Activated CD4-positive, CD25-positive, alpha-beta regulatory T cell (primary cell): ENCODE measurements at places on chromosomes 7 and 10.
A peak's percentile ranks its signal among the peaks of the same experiment; 100 is the strongest.

- DNase-seq, result no peak
Measured at GRCh38 chr10:51878695-51879094, 179.3 kb upstream of the CSTF2T start.

GRCh38 chr10:133274751-133275683 lies 1.7 kb downstream of the ADAM8 start:
- peak; percentile 63 for DNase-seq

DNA sequence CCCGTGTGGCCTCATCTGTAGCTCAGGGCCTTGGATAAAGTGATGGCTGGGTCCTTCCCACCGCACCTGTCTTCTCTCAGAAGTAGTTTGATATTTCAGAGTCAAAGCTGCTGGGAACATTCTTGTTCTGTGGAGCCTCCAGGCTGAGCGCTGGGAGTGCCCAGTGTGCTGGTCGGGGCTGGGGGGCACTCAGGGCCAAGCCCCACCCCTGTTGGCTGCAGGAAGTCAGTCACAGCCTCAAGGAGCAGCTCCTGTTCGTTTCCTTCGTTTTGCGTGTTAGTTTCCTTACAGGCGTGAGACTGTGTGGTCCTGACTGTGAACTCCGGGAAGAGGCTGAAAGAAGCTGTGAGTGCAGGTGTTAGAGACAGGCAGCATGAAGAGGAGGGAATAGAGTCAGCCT lies 33.2 kb downstream of the POR start:
- DNase-seq, result no peak

- no peak for DNase-seq
Measured at GRCh38 chr7:37277513-37277912, 171.2 kb downstream of the ELMO1 start.

- no peak for DNase-seq
Measured at GRCh38 chr10:132548869-132549268, 11.3 kb downstream of the INPP5A start.

DNA sequence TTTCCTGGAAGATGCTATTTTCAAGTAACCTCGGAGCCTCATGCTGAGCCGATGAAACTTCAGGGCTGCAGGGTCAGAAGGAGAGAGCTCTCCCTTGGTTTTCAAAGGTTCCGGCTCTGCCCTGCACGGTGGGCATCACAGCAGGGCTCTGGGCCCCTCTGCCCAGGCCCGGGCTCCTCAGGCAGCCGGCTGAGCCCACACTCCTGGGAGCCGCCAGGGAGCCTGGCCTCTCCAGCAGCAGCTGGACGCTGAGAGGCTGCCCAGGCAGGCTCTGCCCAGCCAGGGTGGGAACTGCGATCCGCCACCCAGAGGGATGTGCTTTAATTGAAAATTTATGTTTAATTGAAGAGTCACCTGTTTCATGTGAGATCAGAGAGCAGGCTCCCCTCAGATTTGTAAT lies 97.5 kb upstream of the MGMT start:
- DNase-seq, result no peak

- DNase-seq, result no peak
Measured at GRCh38 chr10:49269523-49269922, 29.4 kb upstream of the C10orf71 start.

GRCh38 chr10:71970331-71970730 lies 6.1 kb downstream of the CHST3 start:
- DNase-seq, result no peak

DNA sequence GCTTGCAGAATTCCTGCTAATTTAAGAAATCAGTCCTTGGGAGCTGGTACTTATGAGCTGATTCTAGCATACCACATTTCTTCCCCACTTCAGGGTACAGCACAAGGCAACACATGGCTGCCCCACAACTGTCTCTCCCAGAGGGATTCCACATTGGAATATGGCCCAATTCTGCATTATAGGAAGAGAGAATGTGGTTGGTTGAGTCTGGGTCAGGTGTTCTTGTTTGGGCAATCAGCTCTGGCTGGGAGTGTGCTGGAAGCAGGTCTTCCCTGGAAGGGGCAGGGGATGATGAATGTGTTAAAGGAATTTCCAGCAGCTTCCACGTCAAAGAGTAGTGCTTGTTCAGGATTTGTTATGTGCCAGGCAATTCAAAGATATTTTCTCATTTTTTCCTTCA lies 95.7 kb downstream of the BUB3 start:
- DNase-seq, result no peak
